Naive thymus-derived CD8-positive, alpha-beta T cell (primary cell): ENCODE measurements at places on chromosomes 3 and 15.

DNA sequence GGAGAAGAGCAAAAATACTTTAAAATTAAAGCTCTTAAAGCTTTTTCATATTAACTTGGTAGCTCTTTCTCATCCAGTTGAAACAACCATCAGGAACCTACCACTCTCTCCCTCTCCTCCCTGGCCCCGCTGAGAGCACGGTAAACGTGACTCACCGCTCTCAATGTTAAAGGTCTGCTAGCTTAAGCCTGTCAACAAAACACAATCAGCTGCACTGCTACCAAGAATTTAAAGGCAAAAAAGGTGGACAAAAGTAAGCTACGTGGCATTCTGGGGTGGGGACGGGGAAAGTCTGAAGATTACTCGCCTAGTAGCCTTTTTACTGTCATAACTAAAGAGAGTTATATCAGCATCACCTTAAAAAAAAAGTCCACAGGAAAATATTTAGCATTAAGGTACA, 8.4 kb upstream of the GP5 start:
- no peak for DNase-seq

- no peak for DNase-seq
Observed at GRCh38 chr3:56795097-56795828, 6.5 kb downstream of the ARHGEF3 start.

DNA sequence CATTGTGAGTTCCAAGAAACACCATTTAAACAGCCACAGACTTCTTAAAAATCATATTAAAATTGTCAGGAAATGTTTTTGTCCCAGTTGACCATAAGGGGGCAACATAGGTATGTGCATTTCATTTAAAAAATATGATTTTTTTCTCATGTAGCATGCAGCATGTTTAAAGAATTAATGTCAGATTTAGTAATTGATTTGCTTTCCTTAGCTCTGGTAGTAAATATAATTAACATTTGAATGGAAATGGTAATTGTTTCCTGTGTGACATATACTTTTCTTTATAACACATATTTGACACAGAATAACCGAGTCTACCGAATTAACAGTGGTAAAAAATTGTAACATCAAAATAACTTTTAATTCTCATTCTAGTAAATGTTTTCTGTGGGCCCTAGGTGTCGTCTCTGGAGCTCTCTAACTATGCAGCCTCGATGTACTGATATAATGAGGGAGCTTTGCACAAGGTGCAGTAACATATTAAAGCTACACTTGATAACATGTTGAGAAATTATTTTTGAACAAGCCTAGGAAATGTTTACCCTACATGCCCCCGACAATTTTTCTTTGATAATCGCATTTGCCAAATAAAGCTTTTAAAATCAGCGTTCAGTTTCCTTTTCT, 34.9 kb downstream of the NXPE3 start:
- no peak for DNase-seq

GRCh38 chr15:67011617-67012005, 53.8 kb upstream of the SMAD3 start:
- no peak for DNase-seq

DNA sequence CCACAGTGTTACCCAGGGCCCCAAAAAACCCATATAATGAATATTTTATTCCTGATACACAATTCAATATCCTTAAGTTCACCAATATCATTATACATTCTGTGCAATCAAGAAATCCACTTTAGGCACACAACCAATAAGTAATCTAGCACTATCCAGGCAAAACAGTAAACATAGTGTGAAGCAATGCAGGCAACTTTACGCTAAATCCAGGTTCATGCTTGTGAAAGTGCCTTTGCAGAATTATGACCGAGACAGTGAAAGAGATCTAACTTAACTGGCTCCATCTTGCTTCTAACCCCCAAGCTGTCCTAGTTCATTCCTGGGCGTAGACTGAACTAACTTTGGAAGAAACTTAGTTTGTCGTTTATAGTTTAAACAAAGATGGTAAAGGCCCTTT, 34.2 kb upstream of the INO80 start:
- no peak for DNase-seq
